ENCODE measurements at places on chromosomes 4 and X.

GRCh38 chrX:106069048-106069447 is 30.5 kb upstream of the SERPINA7 start:
- DNase-seq: no peak

GRCh38 chr4:6221301-6221850 is 21.0 kb upstream of the JAKMIP1 start:
- DNase-seq: no peak

DNA sequence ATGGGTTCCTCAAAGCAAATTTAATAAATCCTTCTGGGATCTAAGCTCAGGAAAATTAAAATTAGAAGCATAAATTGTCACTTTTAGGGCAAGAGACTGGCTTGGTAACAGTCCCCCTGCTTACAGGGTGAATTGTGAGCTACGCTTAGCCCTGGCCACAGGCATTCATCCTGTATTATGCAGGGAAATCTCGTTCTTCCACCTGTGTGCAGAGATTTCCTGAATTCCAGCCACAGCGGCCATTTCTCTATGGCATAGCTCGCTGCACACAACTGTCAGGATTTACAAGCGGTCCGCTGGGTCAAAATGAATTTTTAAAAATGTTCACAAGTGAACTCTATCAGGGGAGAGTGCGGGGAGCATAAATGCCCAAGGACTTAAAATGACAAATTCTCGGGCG is 111.9 kb downstream of the DCTD start:
- no peak for DNase-seq

- DNase-seq: no peak
Observed at GRCh38 chrX:73182502-73183114, 32.0 kb downstream of the NAP1L2 start.

- no peak for DNase-seq
Observed at GRCh38 chr4:4651811-4652755, 110.2 kb upstream of the STX18 start.

Measured in mucosa of gallbladder (tissue), 1 donor.